ENCODE measurements at places on chromosomes 11 and 22. TPM values are rescaled to one million over a fixed set of nuclear protein-coding genes. Genes with fewer than 3 reads are reported as not detected.

DNA sequence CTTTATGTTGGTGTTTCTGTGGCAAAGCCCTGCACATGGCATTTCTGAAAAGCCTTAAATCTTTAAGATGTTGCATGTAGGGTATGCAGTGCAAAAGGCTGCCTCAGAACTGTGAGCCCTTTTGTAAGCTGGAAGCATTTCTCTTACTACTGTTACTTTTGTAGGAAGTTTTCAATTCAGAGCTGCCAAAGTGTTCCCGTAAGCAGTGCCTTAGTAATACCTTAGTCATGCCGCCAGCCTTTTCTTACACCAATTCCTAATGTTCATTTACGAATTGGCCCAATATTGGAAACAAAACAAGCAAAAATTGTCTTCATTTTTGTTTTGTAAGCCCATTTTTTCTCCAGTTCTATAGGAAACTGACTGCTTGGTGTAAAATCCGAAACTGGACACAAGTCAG, 67.4 kb upstream of the RASSF10 start:
- DNase-seq = no peak

- DNase-seq = peak; percentile 59
These were observed 6.8 kb upstream of the CDKN1C start for GRCh38 chr11:2892215-2892966.

DNA sequence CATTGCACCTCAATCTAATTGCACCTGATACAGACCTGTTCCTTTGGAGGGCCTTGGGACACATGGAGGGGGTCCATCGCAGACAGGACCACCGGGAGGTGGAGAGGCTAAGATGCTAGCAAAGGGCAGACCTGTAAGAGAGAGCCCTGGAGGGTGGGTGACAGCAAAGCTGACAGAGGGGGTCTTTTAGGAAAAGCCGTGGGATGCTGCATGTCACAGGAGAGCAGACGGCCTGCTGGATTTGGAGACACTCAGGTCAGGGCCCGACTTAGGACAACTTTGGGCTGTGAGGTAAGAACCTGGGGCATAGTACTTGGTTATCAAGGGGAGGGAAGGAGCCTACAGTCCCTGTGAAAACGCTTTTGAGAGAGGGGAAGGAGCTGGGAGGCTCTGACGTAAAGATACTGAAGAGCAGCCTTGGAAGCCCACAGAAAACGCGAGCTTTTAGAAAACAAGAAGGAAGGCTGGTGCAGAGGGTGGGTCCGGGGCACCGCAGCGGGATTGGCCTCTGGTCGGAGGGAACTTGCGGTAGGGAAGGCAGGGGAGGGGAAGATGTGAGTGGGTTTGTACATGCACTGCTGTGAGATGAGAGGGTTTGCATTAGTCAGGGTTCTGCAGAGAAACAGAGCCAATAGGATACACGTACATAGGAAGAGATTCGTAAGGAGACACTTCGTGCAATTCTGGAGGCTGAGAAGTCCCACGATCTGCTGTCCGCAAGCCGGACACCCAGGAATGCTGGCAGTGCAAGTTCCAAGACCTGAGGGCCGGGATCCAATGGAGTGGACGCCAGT, 868.5 kb downstream of the TBC1D22A start:
- DNase-seq = no peak

DNA sequence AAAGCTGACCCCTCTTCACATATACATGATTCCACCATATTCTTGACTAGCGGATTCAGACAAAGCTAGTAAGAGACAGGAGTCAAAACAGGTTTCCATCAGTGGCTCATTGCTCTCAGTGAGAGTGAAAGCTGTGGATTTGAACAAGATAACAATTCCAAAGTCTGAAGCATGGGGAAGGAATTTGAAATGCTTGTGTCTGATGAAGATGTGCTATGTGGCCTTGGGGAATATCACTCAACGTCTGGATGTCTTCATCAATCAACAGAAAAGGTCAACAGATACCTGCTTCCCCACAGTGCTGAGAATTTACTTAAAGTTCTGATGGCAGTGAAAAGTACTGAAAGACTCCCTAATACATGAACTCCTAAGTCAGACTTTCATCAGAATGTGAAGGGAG, 46.9 kb upstream of the SESN3 start:
- no peak for DNase-seq

DNA sequence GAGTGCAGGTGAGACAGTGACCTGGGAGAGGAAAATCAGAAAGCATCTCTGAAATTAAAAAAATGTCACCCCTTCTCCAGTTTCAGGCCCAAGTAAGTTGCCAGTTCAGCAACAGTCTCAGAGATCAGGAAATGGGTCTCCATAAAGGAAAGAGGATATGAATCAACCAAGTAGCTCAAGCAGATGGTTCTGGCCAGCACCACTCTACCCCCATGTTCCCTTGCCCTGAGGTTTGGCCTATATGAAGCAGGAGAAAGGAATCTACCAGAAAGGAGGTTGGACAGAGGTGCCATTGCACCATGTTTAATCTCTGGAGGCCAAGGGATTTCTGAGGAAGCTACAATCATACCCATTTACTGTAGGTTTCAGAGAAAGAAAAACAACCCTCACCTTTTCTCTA, 7.7 kb downstream of the FZD4 start:
- no peak for DNase-seq

DNA sequence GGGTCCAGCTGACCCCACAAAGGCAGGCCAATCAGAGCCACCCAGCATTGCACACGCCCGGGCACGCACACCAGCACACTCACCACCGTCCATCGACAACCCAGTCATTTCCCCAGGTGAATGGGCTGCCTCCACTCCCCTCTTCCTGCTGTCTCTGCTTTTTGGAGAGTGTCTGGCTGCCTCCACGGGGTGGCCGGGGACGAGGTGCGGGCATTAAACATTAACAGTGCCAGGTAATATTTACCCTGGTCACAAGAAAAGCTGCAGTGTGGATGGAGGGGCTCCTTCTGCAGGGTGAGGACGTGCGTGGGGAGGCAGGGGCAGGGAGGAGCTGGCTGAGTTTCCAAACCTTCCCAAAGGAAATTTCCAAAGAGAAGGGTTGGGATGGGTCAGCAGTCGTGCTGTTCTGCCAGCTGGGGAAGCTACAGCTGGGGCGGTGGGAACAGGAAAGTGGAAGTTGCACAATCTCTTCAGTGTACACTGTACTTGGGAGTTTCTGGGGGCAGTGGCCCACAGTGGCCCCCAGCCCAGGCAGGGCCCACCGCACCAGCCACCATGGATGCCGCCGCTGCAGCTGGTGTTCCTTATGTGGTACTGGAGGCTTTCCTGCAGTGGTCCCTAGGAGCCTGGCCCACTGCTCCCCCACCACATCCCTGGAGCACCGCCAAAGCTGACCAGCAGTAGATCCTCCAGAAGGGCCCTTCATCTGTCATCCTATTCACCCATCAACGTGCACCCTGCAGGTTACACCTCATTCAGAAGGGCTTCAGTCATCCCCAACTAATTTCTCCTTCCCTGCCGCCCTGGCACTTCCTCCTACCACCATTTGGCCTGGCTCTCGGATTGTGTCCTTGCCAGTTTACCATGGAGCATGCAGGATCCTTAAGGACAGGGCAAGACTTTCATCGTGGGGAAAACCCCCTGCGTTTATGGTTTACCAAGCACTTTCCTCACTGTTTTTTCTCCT, at the start of gene FXYD2:
TSS of gene FXYD2 (minus strand) at position 174 of the 967 bp plus-strand sequence. CDS start at position 108, 66 bp downstream.
- DNase-seq = no peak

DNA sequence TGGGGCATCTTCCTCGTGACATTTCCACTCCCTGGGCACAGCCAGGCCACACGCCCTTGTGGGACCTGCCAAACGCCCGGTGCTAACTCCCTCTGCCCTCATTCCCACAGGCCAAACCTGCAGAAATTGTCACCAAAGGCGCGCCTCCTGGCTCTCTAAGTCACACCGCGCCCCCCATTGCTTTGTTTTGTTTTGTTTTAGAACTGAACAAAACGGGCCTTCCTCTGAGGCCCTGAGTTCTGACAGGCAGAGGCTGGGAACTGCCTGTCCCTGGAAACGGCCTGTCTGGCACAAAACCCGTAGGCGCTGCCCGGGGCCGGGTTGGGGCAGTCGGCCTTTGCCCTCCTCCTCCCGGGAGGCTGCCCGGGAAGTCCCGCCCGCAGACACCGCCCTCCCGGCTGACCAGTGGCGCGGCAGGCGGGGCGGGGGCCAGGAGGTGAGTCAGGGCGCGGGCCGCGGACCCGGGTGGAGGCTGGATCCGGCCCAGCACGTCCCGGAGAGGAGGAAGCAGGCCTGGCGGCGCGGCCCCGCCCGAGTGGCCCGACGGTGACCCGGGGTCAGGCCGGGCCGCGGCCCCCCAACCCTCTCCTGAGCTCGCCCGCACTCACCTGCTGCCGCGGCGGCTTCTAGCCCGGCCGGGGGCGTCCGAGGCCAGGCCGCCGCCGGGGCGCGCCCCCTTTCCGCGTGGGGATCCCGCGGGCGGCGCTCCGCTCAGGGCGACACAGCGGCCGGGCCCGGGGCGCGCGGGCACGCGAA, 465 bp downstream of the SUN2 start:
- DNase-seq = peak; percentile 46

DNA sequence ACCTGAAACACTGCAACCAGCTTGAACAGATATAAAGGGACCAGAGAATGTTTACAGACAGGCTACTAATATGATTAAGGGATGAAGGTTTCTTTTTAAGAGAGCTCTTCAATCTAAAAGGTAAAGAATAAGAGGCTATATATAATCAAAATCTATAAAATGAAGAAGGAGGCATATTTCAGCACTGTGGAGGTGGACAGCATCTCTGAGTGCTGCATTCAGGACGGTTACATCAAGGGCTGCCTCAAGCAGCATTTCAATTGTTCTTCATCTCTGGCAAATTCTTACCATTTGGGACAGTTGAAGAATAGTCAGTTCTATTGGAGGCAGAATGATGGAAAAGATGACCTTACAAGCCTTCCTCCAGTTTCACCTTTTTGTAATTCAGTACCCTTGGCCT, 139.6 kb upstream of the LMO1 start:
- no peak for DNase-seq

DNA sequence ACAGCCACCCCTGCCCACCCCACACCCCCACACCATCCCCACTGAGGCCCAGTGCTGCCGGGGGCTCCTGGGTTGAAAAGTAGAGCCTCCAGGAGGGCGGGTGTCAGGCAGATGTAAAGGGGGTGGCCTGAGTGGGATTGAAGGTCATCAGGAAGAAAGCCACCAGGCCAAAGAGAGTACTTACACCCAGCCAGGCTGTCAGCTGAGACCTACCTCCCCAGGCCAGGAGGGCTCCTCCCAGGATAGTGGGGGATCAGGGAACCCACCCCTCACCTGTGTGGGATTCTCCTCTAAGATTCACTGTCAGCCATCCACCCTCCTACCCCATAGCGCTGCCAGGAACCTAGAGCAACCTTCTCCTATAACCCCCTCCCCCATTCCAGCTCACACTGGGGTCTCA, 17.2 kb upstream of the FCHSD2 start:
- DNase-seq = no peak

DNA sequence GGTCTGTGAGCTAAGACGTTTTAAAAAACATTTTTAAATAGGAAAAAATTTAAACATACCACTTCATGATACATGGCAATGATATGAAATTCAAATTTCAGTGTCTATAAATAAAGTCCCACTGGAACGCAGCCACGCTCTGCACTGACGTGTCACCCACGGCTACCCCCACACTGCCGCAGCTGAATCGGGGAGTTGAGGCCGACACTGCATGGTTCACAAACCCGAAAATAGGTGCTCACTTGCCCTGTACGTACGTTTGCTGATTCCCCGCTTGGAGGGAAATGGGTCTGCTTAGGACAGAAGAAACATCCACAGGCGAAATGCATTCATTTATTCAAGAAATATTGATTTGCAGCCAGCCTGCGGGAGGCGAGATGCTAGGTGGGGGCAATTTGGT, 1342.3 kb downstream of the TBC1D22A start:
- no peak for DNase-seq

- no peak for DNase-seq
These were observed 66.2 kb downstream of the ALX4 start for GRCh38 chr11:44243595-44244343.

Gene UBQLN3
- total RNA-seq = not detected

Gene CCDC73
- 0.11 TPM for total RNA-seq

Gene OR52A1
- total RNA-seq = not detected

Gene LRRC56
- 2.2 TPM for total RNA-seq

Gene OR5P2
- total RNA-seq = not detected

Gene IRAG1
- not detected for total RNA-seq

Gene ARAP1
- 95.2 TPM for total RNA-seq
